ENCODE measurements at places on chromosomes 4 and X.

- peak; percentile 49 for DNase-seq
Observed at GRCh38 chr4:85603437-85604336, 128.7 kb downstream of the ARHGAP24 start.

GRCh38 chr4:166622425-166622977, 611.8 kb downstream of the SPOCK3 start:
- DNase-seq = no peak

DNA sequence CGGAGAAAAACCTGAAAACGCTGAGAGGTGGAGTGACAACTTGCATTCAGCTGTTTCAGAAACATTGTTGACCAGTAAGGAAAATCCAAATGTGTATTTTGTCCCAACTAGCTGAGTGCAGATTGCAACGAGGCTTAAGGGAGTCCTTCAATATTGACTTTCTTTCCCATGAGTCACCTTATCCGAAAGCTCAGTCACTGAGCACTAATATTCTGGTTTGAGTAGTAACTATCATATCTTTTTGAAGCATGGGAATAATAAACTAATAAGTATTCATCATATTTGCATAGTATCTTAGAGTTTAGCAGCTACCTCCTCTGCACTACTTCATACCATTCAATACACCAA, 604.3 kb downstream of the PACRGL start:
- DNase-seq = no peak

GRCh38 chrX:147737690-147738089, 174.0 kb upstream of the FMR1 start:
- DNase-seq = no peak

DNA sequence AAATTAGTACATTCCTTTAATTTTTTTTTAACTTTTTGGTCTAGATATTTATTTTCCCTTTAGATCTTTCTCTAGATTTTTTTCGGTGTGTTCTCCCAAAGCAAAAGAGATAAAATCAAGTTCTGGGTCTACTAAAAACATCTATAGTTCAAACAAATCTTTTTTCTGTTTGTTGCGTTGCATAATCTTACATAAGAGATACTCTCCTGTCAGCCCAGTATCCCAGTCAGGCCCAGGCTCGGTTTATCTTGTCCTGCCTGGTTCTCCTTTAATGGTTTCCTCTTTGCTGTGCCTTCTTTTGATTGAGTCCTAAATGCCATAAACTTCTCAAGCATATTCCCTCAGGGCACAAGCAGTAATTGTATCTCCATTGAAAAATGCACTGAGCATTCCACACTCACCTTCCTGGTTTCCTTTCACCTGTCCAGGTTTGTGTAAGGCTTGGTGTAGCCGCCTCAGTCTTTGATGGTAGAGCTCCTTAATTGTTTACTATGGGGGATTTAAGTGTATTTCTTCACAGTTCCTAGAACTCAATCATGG, 104.9 kb downstream of the TMEM131L start:
- DNase-seq = no peak

DNA sequence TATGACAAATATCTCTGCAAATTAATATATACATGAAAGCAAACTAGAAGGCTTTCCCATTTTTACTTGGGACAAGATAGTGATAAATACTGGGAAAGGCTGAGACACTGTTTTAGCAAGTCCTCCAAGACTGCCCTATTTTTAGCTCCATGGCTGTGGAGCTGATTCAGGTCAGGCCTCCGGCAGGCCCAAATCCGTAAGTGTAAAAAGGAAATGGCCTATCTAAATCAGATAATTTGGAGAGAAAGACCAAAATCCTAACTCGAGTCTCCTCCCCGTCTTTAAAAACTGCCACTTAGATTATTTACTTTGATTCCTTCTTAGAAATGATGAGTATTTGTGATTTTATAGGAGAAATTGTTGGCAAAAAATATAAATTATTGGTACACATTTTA, 2.9 kb downstream of the OTUD4 start:
- no peak for DNase-seq

DNA sequence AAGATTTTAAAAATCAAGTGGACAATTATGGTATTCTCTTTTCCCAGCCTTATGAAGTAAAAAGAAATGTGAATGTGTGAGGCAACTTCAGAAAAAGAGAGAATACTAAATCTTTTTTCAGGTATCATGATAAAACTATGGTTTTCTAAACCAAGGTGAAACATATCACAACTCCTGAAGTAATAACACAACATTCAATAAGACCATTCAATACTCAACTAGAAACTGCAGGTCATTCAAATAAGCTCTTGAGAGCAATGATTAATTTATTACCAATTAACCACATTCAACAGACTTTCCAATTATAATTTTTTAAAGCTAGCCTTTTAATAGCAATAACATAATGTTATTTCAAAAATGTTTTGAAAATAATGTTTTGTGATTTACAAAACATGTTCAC, 35.8 kb downstream of the SLC10A7 start:
- DNase-seq = no peak

- no peak for DNase-seq
Observed at GRCh38 chr4:41285202-41285863, 28.6 kb downstream of the UCHL1 start.

GRCh38 chrX:105552395-105552794, 269.9 kb upstream of the NRK start:
- DNase-seq = no peak

DNA sequence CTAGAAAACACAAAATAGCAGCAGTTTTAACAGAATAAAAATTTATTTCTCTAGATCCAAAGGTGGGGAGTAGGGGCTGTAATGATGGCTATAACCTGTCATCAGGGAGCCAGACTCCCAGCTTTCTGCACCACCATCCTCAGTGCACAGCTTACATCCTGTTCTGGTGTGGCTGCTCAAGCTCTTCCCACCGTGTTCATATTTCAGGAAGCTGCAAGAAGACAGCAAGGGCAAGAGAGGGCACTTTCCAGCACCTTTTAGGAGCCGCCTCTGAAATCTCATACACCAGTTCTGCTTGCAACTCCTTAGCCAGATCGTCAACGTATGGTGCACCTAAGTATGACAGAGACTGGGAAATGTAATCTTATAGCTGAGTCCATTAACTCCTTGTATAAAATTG, 253.7 kb downstream of the CENPC start:
- no peak for DNase-seq

DNA sequence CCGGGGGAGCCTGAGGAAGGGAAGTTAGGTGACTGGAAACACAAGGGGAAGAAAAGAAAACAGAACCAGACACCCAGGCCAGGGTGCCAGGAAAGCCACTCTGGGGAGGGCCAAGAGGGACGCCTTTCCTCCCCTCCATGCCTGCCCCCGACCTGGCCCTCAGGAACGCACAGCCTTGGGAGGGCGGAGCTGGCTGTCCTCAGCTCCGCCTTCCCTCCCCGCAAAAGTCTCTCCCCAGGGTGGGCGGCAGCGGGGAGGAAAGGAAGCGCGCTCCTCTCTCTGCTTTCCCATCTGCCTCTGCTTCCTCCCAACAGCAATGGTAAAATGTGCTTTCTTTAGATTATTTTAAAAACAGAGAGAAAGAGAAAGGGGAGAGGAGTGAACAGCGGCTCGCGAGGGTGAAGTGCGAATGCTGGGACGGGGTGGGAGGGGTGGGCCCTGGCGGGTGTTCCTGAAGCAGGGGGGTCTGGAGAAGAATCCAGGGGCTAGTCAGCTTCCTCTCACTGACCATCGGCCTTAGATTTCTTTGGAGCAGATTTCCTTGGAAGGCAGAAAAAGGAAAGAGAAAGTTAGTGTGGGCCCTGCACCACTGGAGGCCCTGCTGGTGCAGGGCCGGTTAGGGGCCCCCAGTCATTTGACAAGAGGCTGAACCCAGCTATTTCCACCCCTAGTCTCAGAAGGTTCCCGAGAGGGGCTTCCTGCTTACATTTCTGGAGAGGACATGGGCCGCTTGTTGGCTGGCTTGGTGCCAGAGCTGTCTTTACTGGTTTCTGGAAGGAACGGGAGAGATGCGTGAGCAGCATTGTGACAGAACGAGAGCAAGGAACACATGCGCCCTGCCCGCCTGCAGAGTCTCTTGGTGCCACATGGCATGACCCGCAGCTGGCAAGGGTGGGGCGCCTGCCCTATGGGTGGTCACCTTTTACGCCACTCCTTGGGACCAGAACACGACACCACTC, 4.7 kb upstream of the RENBP start:
- DNase-seq = no peak

DNA sequence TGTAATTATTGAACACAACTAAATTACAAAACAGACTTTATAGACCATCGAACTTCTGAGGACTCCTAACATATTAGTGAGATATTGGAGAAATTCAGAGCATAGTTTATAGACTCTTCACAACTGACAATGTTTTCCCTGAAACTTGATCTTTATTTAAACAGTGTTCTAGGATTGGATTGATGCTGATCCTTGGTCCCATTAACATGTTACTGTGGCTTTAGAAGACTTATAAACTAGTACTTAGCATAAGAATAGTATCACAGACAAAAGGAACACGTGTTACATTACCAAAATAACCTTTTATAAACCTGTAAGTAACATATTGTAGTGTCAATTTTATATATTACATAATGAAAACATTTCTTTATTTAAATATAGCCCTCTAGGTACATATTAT, 689.6 kb downstream of the CCSER1 start:
- no peak for DNase-seq

DNA sequence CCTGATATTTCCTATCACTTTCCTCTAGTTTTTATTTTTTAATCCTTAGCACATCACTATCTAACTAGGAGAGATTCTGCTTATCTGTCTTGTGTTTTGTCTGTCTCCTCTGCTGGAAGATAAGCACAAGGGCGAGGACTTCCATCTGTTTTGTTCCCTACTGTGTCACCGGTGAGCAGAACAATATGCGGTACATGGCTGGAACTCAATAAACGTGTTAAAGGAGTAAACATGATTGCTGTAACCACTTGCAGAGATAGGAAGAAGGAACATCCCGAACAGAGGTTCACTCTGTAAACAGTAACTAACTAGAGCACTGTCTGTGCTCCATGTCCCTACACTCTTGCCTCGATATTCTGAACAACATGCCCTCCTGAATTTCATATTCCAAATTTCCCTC, 5.2 kb downstream of the HS3ST1 start:
- DNase-seq = no peak

GRCh38 chrX:153992180-153992579, 19.6 kb downstream of the TMEM187 start:
- DNase-seq = no peak

DNA sequence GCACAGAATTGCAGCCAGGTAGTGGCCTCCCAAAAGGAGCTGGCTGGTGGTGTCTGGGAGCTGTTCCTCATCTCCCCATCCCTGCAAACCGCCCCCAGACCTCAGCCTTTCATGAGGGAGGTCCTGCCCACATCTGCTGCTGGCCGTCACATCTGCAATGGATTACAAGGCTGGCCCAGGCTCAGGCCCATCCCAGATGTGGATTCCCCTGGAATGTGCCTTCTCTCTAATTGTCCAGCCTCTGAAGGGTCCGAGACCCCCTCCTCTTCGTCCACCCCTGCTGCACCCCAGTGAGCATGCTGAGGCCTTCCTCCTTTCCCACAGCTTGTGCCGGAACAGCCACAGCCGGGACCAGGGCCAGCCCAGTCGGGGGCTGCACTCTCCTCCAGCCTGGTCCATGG, 115.0 kb upstream of the NALF2 start:
- DNase-seq = no peak

DNA sequence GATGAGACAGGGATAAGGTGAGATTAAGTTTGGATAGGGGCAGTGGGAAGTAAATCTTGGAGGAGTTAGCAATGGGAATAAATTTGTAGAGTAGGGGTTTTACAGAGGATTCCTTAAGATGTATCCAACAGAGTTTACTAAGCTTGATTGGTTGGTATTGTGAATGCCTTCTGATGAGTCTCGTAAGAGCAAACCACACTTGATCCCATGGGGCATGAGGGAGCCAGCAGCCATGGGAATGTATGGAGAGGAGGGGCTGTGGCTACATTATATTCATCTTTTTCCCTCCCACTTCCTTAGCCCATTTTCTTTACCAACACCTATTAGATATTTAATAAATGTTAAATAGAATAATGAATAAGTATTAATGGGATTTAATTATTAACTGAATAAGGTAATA, 126.6 kb upstream of the NDST3 start:
- DNase-seq = no peak

- no peak for DNase-seq
Observed at GRCh38 chrX:41314204-41314603, 19.8 kb upstream of the DDX3X start.

DNA sequence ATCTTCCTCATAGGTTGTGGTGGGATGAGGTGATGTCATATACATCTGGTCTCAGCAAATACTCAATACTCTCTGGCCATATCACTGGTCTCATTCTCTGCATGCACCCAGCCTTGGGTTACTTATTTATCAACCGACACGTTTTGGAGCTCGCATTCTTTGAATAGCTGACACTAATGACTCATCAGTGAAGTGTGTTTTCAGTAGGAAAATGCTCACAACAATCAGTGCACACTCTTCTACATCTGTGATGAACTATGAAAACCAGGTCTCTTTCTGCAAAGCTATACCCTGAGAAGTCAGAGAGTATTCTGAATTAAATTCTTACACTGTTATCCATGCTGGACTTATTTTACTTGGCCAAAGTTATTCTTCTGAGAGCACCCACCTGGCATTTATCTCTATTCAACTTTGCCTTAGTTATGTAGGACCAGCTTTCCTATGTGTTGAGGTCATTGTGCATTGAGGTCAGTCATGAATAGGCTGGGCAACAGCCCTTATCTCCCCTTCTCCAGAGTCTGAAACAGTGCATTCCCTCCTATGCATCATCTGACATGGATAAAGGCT, 58.7 kb upstream of the DHX15 start:
- no peak for DNase-seq

DNA sequence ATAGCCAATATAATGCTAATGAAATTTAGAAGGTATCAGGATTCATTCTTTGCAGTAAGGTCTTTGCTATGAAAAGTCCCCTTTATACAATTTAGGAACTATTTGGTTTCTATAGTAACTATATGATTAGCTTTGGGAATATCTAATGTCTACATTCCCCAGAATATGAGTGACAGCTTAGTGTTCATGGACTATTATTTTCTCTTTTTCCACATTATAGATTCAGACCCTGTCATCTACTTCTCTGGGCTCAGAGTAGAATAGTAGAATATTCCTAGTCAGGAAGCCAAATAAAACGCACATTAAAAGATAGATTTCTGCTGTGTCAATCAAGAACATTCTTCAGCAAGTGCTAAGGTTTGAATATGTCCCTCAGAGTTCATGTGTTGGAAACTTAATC, 26.1 kb upstream of the SULT1B1 start:
- DNase-seq = no peak

- no peak for DNase-seq
Observed at GRCh38 chr4:100875296-100876068, 357.7 kb upstream of the EMCN start.

DNA sequence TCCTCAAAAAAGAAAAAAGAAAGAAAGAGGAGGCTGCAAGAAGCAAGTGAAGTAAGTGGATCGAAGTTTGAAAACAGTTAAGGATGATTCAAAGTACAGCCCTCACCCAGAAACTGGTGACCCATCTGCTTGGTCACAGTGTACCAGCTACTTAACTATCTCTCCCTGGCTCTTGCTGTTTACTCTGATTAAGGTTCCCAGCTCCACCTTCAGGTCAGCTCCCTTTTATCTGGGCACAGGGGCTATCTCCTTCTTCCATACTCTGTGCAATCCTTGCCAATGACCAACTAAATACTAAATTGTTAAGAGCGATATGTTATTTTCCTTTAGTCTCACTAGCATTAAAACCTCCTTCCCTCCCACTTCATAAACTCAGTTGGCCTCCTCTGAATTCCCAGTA, 81.5 kb upstream of the SMIM10 start:
- no peak for DNase-seq

Measured in NCI-H1105 treated with DMSO at 0.1 percent for 48 hours (cell line).